Stimulated activated CD8-positive, alpha-beta memory T cell treated with anti-CD3 and anti-CD28 coated beads, Interleukin-2, amount 100 ng/mL, for 48 hours (primary cell): ENCODE measurements at places on chromosomes 5 and 9.

DNA sequence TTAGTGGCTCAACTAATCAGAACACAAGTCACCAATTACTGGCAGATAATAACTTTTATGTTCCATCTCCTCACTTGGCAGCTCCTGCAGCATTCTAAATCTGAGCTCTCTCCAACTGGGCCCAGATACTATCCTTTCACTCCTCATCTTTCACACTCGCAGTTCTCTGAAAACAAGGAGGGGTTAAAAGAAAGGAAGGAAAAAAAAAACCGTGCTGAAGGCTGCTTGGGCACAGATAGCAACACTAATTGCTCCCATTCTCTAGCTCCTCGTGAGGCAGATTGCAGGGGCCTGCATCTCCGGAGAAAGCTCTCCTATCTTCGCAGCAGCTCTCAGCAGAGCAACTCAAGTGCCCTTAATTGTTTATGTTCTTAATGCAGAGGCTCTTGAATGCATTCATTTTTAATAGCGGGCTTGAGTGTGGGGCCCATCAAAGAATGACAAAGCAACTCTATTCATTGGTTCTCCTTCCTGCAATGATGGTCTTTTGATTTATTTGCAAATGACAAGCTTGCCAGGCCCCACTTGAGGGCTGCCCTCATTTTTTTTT lies 23.9 kb downstream of the TLE1 start:
- no peak for DNase-seq

GRCh38 chr5:144549580-144549979 lies 378.9 kb downstream of the KCTD16 start:
- no peak for DNase-seq

- DNase-seq: no peak
These were observed 55.4 kb downstream of the ADAMTS2 start for GRCh38 chr5:179289756-179290385.

DNA sequence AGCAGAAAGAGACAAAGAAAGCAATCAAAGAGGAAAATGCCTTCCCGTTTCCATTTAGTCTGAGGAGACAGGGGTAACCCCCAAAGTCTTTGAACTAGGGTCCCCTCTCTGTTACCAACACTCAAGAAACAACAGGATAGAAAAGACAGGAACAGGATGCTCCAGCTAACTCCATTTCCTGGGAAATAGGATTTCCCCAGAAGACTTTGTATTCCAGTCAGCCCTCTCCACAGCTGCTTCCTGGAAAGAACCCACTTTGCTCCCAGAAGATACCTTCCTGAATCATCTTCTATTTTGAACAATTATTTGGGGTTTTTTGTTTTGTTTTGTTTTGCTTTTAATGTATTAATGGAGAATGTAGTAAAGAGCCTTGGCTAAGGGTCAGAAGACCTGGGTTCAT lies 56.0 kb downstream of the KLHL3 start:
- no peak for DNase-seq

DNA sequence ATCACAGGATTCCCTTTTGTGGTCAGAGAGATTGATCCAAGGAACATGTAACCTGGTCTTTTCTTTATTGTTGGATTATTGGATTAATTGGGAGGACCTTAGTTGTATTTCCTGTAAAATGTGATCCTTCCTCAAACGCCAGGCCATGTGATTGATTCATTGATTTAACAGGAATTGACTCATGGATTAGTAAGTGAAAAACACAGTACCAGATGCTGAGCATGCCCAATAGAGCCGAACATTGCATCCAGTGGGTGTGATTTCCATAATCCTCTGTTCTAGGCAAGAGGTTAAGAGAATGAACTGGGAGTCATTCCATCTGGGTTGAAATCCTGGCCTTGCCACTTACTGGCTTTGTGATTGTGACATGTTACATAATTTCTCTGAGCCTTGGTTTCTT lies 522.3 kb downstream of the MAT2B start:
- no peak for DNase-seq

DNA sequence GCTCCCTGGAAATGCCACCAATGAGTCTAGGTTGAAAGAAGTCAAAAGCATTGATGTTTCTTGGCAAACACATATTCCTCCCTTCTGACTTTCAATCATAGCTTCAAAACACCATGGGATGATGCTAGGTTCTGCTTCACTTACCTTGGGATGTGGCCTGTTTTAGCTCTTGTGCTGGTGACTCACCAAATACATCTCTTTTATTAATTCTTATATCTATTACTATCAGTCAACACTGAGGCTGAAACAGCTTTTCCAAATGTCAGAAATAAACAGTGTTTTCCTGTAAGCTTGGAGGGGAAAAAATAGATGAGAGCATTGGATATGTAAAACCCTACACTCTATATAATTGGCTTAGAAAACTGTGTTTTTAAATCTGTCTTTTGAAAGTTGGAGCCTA lies 245.4 kb upstream of the NREP start:
- DNase-seq: no peak

DNA sequence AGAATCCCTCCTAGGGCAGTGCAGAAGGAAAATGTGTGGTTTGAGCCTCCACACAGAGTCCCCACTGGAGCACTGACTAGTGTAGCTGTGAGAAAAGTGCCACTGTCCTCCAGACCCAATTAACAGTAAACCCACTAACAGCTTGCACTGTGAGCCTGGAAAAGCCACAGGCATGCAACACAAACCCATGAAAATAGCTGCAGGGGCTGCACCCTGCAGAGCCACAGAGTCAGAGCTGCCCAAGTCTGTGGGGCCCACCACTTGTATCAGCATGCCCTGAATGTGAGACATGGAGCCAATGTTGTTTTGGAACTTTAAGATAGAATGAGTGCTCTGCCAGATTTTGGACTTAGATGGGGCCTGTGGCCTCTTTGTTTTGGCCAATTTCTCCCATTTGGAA lies 119.8 kb upstream of the CDH9 start:
- no peak for DNase-seq

- no peak for DNase-seq
These were observed 17.5 kb downstream of the ATOX1 start for GRCh38 chr5:151740958-151741373.

- DNase-seq: no peak
These were observed at the start of gene GRK6 for GRCh38 chr5:177426566-177427210. Gene GRK6, plus strand, starts transcription at chr5:177426676. Its CDS starts 170 bp downstream, at chr5:177426846.

- no peak for DNase-seq
These were observed 53.9 kb downstream of the BARX1 start for GRCh38 chr9:93900971-93901861.

- no peak for DNase-seq
These were observed 45.9 kb downstream of the MEGF9 start for GRCh38 chr9:120668399-120668798.

- no peak for DNase-seq
These were observed 104.7 kb downstream of the DROSHA start for GRCh38 chr5:31427013-31427723.

DNA sequence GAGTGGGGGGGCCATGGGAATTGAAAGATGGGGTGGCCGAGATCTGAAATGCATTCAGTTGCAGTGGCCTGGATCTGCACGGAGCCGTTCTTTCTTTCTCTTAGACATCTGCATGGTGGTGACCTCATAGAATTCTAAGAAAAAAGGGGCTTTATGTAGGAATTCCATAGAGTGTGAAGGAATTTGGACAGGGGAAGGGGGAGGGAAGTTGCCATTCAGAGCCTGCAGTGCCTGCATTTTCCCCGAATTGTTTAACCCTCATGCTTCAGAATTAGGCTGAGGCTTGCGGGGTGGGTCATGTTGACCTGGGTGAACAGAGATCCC lies 4.9 kb downstream of the NEK6 start:
- DNase-seq: no peak

DNA sequence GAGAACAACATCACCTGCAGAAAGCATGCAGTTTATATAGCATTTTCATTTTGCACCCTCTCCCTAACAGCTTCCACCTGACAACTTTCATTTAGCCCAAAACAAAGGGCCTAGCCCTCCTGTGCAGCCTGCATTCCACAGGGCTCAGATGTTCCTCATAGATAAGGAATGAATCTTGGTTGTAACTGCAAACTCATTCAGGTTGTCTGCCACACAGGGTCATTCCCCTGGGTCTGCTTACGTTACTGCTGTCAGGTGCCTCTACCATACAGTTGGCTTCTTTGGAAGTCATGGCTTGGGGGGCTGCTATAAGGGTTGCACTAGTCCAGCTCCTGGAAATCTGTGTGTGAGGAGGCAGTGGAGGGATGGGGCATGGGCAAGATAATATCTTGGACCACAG lies 2.7 kb upstream of the DCP2 start:
- no peak for DNase-seq

- DNase-seq: no peak
These were observed 14.6 kb upstream of the ZNF608 start for GRCh38 chr5:124761010-124761409.

DNA sequence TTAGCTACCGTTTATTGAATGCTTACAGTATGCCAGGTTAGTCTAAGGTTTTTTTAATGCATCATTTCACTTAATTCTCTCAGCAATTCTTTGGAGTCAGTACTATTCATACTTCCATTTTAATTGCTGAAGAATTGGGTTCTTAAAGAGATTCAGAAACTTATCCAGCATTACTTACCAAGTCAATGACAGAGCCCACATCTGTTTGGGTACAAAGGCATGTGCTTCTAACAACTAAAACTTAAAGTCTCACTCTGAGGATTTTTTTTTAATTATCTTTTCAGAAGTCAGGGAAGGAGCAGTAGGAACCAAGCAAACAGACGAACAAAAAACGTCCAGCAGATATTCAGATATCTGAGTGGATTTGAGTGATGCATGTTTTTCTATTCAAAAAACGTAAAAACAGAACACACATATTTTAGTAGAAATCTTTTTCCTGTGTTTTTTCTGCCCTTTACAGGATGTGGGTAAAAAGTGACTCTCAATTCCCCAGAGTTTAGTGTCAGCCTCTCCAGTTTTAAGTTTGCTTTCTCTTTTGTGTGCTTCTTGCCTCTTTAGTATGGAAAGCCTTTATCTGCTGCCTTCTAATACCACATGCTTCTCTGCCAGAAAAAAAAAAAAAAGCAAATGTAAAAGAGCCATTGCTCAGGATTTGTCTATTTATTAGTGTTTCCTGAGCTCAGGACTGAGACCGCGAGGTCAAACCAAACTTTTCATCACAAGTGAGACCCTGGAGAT lies 118.0 kb downstream of the PRKACG start:
- no peak for DNase-seq

DNA sequence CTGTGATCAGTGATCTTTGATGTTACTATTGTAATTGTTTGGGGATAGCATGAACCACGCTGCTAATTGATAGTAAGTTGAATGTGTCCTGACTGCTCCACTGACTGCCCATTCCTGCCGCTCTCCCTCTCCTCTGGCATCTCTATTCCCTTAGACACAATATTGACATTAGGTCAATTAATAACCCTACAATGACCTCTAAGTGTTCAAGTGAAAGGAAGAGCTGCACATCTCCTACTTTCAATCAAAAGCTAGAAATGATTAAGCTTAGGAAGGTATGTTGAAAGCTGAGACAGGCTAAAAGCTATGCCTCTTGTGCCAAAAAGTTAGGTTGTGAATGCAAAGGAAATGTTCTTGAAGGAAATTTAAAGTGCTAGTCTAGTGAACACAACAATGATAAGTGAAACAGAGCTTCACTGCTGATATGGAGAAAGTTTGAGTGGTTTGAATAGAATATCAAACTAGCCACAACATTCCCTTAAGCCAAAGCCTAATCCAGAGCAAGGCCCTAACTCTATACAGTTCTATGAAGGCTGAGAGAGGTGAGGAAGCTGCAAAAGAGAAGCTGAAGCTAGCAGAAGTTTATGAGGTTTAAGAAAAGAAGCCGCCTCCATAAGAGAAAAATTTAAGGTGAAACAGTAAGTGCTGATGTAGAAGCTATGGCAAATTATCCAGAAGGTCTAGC lies 12.9 kb downstream of the CLINT1 start:
- DNase-seq: no peak

DNA sequence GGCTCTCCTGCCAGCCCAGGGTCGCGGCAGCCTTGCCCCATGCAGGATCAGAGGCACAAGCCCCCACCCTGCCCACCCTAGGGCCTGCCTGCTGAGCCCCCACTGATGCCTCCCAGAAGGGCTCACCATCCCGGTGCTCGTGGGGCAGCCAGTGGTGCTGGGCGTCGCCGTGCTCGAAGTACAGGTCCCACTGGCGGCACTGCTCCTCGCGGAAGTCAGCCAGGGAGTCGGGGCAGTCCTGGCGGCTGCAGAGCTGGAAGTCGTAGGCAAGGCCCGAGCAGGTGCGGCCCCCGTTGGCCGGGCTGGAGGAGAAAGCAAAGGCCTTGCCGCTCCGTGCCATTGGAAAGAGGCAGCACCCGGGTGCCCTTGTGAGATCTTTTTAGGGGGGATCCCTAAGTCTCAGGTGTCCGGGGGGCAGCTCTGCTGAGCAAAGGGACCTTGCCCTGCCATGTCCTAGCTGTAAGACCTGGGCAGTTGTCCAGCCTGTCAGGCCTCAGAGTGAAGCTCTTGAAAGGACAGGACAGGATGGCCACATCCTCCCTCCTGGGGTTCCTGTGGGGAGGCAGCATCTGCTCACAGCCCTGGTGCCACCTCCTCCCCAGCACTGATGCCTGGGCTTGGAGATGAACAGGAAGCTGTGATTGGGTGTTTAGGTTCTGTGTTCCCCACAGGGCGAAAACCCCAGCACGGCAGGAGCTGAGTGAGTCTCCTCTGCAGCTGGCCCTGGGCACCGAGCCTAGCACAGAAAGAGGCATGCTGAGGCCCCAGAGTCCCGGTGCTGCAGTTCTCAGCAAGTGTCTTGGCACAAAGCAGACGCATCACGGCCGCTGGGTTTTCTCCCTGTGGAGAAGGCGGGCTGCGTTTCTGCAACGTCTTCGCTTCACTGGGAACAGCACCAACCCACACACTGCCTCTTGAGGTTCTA lies 77.7 kb downstream of the ZNF354C start:
- no peak for DNase-seq

DNA sequence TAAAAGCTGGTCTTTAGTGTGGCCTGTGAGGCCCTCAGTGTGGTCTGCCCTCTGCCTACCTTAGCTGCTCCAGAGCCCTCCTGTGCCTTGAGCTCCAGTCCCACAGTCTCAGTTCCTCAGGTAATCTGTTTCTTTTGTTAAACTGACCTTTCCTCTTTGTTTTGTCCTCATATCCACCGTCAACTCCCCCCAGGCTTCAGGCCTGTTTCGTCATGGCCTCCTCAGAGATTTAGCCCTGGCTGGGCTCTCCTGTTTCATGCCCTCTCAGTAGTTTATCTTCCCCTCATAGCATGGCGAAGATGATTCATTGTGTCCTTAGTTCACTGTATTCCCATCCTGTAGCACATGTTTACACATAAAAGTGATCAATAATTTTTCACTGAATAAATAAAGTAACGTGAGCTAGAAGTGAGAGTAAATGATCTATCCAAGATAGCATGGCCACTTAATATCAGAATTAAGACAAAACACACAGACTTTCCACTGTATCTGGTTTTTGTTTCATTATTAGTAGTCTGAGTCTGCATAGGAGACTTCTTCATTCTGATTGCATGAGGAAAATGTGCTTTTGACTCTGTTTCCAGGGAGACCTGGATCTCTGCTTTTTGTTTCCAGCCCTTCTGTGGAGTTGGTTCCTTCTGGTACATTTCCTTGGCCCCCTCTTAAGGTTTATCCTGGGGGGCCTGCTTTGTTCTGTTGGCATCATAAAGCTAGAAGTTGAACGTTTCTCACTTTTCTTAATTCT lies 70.5 kb downstream of the SNX24 start:
- no peak for DNase-seq
